ENCODE measurements at places on chromosomes 1 and 21.

GRCh38 chr1:184649451-184649888, 105.2 kb downstream of the EDEM3 start:
- DNase-seq: no peak

DNA sequence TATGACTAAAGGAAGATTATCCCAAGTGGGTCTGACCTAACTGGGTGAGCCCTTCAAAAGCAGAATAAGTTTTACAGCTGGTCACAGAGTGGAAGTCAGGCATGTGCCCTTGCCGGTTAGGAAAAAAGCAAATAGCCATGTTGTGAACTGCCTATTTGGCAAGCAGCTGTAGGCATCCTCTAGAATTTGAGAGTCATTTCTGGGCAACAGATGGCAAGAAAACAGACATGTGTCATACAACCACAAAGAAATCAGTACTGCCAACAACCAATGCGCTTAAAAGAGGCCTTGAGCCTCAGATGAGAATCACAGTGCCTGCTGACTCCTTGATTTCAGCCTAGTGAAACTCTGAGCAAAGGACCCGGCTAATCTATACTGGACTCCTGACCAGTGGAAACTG, 26.8 kb downstream of the LRRC53 start:
- DNase-seq: no peak

- peak; percentile 86 for DNase-seq
Measured at GRCh38 chr1:2019571-2020309, 595 bp downstream of the GABRD start.

- peak; percentile 97 for DNase-seq
Measured at GRCh38 chr1:246566128-246566812, at the start of the genes CNST and TFB2M. CNST (plus strand) TSS chr1:246566456; CDS start chr1:246591563, 25,107 bp downstream. TFB2M (minus strand) TSS chr1:246566261; CDS start chr1:246566138, 123 bp downstream.

DNA sequence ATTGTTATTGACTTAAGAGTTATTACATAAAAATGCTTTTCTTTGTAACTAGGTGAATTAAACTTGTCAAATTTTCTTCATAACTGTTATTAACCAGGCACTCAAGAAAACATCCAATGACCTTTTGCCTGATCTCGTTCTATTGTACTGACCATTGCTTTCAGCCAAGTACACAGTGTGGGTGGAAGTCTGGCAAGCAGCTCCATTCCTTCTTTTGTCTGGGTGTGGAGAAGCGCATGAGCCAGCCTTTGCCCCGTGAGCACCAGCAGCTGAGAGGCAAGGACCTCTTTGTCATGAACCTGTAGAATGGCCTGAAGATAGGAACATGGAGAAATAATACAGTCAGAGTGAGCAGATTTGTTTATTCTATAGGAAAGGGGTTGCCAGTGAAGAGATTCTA, 57.5 kb downstream of the IARS2 start:
- DNase-seq: no peak

DNA sequence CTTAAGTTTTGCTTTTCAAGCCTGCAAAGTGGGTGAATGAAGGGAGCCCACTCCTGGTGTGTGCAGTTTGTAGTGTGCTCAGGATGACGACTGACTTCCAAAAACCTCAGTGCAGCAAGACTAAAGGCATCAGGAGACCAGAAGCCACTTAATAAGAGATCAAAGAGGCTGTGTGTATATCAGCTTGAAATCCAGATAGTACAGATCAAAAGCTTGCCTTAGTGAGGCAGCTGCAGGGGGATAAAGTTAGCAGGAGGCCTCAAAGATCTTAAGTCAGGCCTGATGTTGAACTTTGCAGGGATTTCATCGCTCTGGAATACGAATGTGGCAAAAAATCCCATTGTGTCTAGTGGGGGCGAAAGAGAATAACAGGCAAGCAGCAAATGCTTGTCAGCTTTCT, 99.8 kb downstream of the PATJ start:
- DNase-seq: no peak

- no peak for DNase-seq
Measured at GRCh38 chr1:223266632-223267172, 97.3 kb downstream of the SUSD4 start.

- DNase-seq: no peak
Measured at GRCh38 chr21:36966821-36967768, 626 bp upstream of the HLCS start.

DNA sequence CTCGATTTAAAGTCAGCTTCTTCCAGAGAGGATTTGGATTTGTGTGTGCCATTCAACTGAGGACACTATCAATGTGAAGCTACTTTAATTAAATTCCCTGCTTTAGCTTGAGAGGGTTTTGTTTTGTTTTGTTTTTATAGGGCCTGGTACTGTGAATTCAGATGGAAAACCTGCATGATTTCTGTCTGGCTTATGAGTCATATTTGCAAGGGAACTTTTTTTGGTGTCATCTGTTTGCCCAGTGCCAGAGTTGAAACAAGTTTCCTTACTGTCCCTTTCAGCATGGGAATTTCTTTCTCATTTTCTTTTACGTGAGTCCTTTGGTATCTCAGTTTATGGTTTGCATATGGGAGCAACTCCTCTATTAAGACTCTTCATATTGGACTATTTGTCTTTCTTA, 194.6 kb downstream of the GREM2 start:
- no peak for DNase-seq

DNA sequence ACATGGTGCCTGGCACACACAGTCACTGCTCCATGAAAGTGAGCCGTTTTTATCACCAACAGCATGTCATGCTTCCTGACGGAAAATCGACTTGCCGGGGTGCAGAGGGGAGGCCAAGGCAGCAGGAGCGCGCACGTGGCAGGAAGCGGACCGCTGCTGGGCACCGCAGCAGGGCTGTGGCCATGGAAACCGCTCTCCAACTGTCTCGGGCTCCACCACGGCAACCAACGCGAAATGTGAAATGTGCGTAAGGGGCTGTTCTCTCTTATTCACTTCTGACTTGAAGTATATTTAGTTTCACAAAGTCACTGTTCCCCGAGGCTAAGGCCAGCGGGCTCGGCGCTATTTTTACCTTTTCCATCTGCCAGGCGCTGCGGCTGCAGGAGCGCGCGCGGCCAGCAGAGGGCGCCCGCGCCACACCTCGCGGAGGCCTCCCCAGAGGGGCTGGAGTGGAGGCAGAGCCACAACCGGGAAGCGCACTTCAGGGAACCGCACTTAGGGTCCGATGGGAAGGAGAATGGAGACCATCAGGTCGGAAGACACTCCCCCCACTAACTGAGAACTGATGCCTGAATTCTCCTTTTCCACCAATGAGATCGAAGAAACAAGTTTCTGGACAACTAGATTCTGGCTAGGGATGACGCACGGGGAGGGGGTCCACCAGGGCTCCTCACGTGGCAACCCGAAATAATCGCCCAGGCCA, 19.7 kb downstream of the RCC2 start:
- DNase-seq: peak; percentile 84

- DNase-seq: no peak
Measured at GRCh38 chr1:20322081-20322824, 31.6 kb downstream of the VWA5B1 start.

- no peak for DNase-seq
Measured at GRCh38 chr1:55585402-55585792, 370.2 kb upstream of the USP24 start.

DNA sequence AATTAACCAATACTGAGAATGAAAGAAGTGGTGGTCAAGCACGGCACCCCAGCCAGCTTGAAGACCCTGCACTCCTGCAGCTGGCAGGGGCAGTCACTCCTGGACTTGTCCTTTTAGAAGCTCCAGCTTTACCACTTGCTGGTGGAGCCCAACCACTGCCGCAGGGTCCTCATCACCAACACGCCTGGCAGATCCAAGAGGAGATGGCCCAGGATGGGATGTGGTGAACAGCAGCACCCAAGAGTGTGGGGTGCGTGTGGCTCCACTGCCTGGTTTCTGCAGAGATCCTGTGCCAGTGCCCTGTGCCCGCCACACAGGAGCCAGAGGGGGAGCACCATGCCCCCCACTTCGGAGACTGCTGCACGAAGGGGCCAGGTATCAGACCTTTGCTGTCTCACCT, 13.5 kb downstream of the CR1L start:
- DNase-seq: no peak

DNA sequence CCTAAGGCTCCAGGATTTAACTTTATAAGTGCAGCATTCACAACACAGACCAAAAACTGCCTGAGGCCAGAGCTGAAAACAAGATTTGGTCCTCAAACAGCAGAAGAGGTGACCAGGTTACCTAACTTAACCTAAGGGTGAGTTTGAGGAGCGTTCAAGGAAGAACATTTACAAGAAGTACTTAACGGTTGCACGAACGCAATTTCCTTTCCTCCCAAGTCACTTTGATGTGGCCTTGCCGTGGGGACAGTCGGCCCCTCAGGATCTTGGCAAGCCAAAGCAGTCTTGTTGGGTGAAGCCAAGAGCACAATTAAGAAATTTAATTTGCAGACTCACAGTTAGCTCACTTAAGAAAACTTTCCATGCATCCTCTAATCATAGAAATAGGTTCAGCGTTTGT, 202.6 kb upstream of the COA6 start:
- no peak for DNase-seq

- DNase-seq: no peak
Measured at GRCh38 chr1:171460018-171460620, 25.2 kb upstream of the PRRC2C start.

GRCh38 chr1:198560161-198560560, 19.7 kb upstream of the ATP6V1G3 start:
- no peak for DNase-seq

GRCh38 chr1:218365226-218365999, 20.3 kb downstream of the TGFB2 start:
- no peak for DNase-seq

GRCh38 chr1:217472915-217473314, 158.0 kb downstream of the GPATCH2 start:
- DNase-seq: no peak

GRCh38 chr1:72693376-72693775, 411.0 kb upstream of the NEGR1 start:
- no peak for DNase-seq

DNA sequence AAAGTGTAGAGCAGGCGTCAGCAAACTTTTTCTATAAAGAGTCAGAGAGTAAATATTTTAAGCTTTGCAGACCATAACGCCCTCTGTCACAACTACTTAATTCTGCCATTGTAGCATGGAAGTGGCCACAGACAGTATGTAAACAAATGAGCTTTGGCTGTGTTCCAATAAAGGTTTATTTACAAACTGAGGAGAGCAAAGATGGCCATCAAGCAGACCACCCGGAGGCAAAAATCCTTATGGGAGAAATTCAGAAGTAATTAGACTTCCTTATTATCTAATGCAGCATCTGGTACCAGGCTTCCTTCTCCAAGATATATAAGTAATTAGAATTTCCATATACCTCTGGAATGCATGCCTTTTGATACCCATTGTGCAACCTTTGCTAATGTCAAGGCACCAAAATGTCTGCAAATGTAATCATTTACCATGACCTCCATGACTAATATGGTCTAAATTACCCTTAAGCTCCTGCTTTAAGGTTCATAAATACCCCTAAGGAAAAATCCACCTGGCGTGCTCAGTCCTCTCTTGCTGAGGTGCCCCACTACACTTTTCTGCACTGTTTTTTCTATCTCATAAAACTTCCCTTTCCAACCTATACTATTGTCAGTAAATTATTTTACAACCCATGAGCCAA, 377.8 kb downstream of the MATN1 start:
- DNase-seq: no peak

DNA sequence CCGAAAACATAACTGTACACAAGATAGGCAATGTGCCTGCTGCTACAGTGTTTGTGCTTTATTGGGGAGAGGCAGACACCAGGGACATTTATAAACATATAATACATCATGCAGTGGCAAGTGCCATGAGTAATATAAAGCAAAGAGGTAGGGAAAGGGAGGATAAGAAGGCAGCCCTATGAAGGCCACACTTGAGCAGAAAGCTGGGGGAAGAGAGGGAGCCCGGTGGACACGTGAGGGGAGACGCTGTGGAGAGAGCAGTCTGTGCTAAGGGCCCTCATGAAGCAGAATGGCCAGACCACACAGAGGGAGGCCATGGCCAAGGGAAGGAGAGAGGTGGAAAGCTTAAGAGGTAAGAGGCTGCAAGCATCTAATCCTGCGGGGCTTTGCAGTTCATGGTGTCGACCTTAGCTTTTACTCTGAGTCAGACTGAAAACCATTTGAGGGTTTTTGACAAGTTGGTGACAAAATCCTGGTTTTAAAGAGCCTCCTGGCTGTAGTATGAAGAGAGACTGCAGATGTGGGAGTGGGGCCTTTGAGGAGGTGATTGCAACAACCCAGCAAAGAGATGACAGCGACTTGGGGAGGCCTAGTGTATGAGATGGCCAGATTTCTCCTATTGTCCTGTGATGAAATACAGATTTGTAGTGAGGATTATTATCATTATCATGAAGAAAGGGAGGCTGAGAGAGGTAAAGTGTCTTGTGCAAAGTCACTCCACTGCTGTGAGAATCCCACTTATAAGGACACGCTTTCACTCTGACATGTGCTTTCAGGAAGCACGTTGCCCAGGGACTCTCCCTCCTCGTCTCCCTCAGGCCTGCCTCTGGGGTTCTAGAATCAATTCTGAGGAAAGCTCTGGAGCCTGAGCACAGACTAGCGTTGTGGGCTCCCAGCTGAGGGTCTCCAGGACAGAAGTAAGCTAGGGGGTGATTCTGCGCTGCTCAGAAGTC, 192.9 kb downstream of the RHOU start:
- no peak for DNase-seq

- DNase-seq: no peak
Measured at GRCh38 chr1:212070720-212071302, 35.3 kb downstream of the DTL start.

GRCh38 chr1:179826626-179827280, 50.9 kb downstream of the TOR1AIP2 start:
- no peak for DNase-seq

GRCh38 chr1:37915476-37916093, 31.3 kb downstream of the INPP5B start:
- DNase-seq: no peak

- no peak for DNase-seq
Measured at GRCh38 chr1:245301921-245302320, 147.1 kb downstream of the KIF26B start.

GRCh38 chr1:7971024-7971423, 9.5 kb downstream of the PARK7 start:
- no peak for DNase-seq
